Hematopoietic multipotent progenitor cell treated with erythropoietin and hydrocortisone succinate and interleukin-3 and kit ligand, for 6 days (in vitro differentiated cells): ENCODE measurements at places on chromosomes 2 and 18.

DNA sequence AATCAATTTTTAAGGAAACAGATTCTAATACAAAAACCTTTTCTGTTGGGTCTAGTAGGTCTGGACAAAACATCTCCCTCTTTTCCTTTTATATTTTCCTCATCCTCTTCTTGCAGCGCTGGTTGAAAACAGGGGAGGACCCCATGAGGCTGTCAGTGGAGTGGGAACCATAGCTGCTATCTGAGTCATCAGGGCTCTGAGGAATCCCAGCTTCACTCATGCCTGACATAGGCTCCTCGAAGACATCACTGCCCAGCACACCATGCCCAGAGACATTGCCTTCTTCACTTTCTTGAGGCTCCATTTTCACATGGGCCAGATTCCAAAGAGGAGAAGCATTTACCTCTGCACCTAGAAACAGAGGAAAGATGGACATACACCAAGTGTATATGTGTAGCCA, 10.0 kb downstream of the SUPT7L start:
- DNase-seq, result no peak

DNA sequence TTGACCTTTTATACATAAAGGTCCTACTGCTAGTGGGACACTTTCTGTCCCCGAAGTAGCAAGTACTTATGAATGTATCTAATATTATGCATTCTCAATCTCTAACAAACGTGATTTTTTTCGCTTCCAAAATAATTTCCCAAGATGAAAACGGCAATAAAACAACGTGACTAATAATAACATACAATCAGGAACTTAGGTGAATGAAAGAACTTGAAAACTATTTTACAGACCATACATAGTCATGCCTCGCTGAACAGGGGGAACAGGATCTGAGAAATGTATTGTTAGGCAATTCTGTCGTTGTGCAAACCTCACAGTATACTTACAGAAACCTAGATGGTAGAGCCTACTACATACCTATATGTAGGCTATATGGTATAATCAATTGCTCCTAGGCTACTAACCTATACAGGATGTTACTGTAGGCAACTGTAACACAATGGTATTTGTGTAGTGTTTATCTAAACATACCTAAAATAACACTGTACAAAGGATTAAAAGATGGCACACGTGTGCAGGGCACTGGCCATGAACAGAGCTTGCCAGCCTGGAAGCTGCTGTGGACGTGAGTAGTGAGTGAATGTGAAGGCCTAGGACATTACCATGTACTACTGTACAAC, 2.5 kb downstream of the RTN4 start:
- DNase-seq, result peak; percentile 73

DNA sequence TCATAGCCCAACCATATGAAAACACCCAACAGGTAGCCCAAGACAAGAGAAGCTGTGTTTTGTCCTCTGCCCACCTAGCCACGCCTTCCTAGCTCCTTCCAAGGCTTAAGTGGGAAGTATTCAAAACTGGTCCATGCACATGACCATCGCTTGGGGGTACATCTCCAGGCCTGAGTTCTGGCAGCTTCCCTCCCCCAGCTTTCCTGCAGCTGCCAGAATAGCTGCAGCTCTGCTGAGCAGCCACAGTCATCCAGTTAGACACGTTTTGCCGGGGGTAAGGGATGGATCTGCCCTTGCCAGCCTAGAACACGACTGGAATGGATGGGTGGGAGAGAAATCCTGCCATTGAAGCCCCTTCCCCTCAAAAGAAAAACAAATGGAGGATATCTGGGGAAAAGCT, 166.8 kb downstream of the NRP2 start:
- no peak for DNase-seq

- DNase-seq, result peak; percentile 25
These were observed 568 bp upstream of the STK17B start for GRCh38 chr2:196171946-196172345.

GRCh38 chr2:135986507-135986906, 1.1 kb upstream of the DARS1 start:
- DNase-seq, result no peak

DNA sequence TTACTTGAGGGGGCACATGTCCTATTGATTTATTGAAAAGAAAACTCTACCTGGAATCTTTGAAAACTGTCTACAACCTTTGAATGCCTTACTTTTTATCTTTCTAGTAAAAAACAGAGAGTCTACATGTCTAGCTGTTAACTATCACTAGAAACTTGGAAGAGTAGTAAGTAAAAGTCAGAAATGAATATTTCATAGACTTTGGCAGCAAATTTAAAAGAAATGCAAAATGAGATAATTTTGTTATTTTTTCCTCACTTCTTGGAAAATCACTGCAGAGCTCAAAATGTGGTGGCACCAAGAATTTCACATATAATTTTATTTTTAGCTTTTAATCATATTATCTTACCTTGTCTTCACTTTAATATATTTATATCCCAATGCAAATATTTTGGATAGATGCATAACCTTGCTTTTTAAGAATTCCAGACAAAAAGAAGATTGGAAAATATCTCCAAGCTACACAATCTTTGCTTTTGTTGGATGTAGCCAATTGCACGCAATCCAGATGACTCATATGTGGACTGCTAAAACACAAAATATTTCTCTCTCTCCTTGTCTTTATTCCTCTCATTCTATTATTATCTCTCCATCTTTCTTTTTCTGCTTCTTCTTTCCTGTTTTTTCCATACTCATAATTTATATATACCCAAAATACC, 92.2 kb upstream of the DSEL start:
- no peak for DNase-seq

- no peak for DNase-seq
These were observed 57.3 kb upstream of the PPP1CB start for GRCh38 chr2:28694364-28694763.

GRCh38 chr2:36729067-36729466, 32.6 kb downstream of the VIT start:
- no peak for DNase-seq

DNA sequence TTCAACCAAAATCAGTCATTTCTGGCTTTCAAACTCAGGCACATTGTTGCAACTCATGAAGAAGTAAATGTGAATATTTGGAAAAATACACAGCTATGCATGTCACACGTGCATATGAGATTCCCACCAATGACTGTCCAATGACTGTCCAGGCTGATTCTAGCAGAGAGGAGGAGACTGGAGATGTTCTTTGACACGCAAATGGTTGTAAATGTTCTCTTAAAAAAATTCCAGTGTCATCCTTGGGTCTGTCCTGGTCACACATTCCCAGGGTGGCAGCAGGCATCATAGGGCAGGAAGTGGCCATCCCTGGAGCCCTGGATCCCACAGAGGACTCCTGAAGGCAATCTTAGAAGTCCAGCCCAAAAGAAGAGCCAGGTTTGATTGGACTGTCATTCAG, 40.9 kb downstream of the TWIST2 start:
- no peak for DNase-seq

GRCh38 chr2:183227176-183227575, 102.9 kb downstream of the NUP35 start:
- no peak for DNase-seq

DNA sequence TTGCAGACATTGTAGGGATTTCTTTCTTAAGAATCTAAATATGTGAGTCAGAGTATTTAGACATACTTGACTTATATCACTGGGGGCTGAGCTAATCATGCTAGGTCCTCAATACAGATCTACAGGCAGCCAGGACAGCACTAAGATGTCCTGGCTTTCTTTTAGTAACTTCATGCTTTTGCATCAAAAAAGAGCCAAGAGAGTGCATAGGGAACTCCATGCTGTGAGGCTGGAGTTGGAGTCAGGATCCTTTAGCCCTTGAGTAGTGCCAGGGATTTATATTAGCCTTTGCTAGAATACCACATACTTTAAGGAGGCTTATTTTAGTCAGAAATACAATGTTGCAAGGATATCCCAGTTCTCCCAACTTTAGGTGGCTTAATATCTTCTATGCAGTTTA, 289.7 kb downstream of the CCDC85A start:
- DNase-seq, result no peak

DNA sequence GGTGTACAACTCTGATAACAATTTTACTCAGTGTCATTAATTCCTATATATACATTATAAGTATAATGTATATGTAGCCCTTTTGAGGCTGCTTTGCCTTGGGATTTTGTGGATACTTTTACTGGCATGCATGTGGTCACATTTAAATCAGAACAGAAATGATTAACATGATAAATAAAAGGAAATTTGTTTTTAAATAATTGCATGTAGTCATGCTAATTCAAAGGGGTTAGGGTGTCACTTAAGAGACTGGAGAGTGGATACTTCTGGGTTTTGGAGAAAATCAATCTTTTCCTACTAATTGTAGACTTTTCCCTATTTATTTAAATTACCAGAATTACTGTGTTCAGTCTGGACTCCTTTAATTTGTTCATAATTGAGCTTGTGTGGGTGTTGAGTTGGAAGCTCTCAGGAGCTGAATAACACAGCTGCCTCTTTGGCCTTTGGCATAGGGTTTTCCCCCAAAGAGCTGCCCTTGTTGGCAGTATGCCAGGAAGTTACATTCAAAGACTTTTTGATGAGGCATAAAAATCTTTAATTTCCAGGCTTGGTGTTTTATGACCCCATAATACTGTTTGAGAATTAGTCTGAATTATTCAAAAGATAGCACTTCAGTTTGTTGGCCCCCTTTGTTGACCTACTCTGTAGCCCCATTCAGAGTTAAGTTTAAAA, 484.7 kb upstream of the NRP2 start:
- DNase-seq, result peak; percentile 26

- no peak for DNase-seq
These were observed 160.9 kb downstream of the ZEB2 start for GRCh38 chr2:144358979-144359541.

GRCh38 chr2:192390401-192390800, 195.7 kb upstream of the TMEFF2 start:
- DNase-seq, result no peak

- no peak for DNase-seq
These were observed 122.5 kb downstream of the KLHL29 start for GRCh38 chr2:23507267-23508065.

DNA sequence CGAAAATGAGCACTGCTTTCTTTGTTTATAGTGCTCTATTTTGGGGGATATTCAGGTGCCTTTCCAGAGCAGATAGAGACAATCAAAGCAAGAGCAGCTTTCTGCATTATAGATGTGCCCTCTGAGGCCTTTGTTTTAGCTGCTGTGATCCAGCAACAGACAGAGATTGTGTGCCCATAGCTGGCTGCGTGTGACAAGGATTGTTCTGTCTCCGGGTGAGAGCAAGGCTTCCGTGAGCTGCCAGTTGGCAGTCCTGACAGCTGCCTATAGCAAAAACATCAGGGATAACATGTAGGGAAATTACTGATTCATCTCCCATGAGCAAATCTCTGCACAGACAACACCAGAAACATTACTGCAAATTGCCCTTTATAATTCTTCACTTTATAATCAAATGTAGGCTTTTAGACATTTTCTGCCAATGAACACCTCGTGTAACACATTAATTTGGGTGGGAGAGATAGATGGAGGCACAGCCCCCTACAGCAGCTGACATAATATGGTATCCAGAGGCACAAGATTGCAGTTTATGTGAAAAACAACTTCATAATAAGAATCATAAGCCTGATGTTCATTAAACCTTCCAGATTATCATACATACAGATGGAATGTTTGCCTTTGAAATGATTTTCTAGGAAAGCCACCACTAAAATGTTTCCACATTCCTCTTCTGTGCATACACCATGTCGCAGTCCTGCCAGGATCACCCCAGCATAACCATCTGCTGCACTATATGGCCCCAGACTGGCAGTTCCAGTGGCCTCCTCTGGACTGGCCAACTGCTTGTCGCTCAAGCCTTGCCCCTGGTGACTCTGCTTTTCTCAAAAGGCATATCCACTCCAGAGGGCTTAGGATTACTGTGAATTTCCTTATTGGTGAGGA, 131.2 kb downstream of the TRIB2 start:
- DNase-seq, result no peak

DNA sequence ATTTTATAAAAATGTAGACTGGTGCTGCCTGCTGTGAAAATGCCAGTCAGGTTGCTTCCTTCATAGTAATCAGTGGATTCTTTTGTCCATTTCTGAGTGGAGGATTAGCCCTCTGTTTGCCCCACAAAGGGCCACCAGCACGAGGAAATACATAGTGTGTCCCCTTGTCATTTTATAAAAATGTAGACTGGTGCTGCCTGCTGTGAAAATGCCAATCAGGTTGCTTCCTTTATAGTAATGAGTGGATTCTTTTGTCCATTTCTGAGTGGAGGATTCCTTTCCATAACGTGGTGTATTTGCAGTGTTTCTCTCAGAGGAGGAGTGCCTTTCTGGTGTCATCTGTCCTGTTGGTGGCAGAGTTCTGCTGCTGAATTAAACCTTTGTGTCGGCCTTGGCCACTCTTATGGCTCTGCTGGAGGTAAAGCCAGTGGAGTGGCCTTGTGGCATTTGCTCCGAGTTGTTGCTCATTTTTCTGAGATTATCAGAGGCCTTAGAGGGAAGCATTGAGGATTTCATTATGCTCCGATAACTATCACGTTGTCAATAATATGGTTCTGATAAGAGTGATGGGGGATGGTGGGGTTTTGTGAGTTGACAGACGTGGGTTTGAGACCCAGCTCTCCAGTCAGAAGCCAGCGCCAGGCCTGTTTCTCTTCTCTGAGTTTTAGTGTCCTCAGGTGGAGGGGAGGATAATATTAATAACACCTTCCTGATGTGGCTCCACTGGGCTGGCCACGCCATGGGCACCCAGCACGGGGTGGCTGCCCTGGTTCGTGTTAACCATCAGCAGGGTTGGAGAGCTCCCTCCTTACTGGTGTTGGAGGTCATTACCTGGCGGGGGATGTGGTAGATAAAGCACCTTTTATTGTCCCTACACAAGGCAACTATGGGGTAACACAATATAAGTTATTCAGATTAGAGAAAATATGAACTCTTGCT, 96.6 kb downstream of the NEDD4L start:
- no peak for DNase-seq

- peak; percentile 68 for DNase-seq
These were observed 11.7 kb upstream of the ACYP2 start for GRCh38 chr2:54103454-54104314.

DNA sequence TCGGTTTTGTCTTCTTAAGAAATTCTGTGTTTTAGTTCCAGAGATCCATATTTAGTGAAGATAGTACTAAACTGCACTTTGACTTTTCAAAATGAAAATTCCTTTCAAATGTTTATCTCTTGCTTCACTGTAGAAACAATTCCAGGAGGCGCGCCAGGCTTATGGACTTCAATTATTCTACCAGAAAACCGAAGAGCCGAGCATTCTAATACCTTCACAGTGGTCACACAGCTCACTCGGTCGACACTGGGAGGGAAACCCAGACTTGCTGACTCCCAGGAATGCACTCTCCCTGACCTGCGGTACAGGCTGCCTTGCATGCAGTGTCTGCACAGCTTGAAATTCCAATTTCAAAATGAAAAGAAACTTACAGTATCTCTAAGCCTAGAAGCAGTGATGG, 119.9 kb upstream of the PIEZO2 start:
- no peak for DNase-seq

- no peak for DNase-seq
These were observed 24.5 kb upstream of the SP5 start for GRCh38 chr2:170690640-170691039.
